ENCODE measurements at places on chromosomes 12 and 14.

DNA sequence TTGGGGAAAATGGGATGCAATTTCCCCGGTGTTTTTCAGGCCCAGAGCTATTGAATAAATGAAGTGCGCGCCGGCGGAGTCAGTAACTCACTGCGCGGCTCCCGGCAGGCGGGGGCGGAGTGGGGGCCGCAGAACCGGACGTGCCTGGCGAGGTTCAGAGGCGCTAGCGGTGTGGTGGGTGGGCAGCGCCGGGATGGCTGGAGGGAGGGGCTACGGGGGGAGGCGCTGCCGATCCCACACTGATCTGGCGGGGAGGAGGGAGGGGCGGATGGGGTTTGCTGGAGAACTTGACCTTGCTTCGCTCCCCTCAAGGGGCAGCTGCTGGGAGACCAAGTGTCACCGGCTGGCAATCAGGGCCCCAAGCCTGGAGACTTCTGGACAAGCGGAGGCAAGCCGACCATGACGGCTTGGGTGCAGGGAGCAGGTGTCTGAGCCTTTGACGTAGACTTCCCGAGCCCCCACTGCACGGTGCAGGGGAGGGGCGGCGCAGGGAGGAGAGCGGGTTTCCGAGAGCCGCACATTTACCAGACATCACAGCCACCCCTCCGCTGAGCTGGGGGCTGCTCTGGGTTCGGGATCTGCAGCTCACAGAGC is 174.1 kb upstream of the RTL1 start:
- peak; percentile 44 for DNase-seq

DNA sequence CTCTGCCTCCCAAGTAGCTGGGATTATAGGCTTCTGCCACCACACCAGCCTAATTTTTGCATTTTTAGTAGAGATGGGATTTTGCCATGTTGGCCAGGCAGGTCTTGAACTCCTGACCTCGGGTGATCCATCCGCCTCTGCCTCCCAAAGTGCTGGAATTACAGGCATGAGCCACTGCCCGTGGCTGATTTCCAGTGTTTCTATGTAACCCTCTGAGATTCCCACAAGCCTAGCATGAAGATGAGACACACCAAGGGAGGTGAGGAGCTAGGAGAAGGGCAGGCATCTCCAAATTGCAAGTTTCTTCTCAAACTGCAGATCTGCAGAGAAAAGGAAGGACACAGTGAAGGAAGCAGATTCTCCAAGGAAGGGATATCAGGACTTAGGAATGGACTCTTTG is 125.0 kb downstream of the CACNA1C start:
- DNase-seq, result no peak

DNA sequence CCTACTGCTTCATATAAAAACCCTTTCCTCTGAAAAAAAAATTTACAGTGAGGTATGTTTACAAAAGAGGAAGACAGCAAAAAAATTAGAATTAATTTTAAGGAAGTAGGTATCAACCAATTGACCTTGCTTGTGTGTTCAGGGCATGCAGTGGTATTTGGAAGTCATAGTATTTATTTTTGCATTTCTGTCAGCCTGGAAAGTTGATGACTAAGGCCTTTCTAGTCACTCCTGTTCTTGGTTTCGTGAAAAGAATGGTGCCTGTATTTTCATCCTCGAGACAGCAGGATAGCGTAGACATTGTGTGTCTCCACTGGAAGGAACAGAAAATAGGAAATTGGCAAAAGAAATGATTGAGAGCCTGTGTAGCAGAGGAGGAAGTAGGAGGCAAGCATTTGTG is 24.5 kb downstream of the SLC16A7 start:
- no peak for DNase-seq

- no peak for DNase-seq
Observed at GRCh38 chr12:110005319-110005973, 6.2 kb downstream of the ANKRD13A start.

DNA sequence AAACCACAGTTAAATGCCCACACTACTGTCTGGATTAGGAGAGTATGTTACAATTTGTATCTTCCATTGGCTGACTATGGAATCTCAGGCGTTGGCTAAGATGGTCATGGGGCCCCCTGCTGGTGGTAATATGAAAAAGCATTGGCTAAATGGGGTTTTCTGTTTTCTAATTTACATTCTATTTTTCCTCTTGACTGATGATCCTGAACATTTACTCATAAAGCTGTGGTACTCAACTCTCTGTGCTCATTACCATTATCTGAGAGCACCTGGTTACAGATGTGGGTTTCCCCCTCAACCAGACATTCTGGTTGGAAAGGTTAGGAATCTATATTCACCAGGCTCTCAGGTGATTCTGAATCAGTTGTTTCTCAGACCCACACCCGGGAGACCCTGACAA is 64.8 kb downstream of the WSCD2 start:
- no peak for DNase-seq

GRCh38 chr12:49693931-49694444 is 13.2 kb downstream of the FMNL3 start:
- DNase-seq, result no peak

GRCh38 chr12:79886917-79887519 is 47.9 kb downstream of the PPP1R12A start:
- DNase-seq, result peak; percentile 5

DNA sequence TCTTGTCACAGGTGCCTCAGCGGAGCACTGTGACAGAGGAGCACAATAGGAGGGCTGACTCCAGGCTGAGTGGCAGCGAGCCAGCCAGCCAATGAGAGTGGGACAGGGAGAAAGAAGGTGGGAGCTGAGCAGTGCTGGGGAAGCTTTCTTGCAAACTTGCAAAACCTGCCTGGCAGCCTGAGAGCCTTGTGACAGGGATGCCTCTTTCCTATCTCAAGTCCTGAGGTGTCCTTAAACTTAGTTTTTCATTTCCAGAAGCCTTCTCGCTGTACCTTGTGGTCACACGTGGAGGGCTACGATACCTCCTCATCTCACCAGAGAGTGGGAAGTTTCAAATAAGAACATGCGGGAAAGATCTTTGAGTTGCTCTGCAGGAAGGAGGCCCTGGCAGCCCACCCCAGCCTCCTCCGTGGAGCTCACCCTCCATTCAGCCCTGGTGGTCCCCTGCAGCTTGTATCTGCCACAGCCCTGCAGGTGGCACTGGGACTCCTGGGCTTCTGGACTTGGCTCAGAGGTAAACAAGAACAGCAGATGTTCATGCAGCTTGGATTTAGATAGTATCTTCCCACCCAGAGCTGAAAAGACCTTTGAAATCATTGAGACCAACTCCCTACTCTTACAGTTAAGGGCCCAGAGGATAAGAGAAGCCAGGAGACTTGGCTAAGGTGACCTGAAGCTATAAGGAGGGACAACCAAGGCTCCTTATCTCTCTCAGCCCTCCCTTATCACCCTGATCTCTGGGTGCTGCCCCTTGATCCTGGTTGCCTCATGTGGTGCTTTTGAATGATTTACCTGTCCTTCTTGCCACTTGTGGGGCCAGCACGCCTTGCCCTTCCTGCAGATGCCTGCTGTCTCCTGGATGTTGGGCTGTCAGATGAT is 153.5 kb upstream of the MAX start:
- peak; percentile 22 for DNase-seq

DNA sequence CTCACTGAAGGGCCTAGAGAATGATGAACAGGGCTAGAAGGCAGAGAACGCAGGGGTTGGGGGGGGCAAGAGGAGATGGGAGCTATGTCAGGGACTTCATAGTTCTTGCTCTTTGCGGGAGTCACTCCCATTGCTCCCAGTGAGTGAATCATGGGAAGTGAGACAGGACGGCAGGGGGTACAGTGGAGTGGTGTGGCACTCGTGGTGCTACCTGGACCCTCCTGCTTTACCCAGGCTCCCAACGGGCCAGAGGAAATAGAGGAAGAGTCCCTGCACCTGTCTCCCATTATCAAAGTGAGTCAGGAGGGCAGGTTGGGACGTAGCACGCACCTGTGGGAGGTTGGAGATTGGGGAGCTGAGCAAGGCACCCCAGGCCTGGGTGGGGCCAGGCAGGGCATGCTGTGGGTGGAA is 1.3 kb upstream of the KRT8 start:
- DNase-seq, result no peak

DNA sequence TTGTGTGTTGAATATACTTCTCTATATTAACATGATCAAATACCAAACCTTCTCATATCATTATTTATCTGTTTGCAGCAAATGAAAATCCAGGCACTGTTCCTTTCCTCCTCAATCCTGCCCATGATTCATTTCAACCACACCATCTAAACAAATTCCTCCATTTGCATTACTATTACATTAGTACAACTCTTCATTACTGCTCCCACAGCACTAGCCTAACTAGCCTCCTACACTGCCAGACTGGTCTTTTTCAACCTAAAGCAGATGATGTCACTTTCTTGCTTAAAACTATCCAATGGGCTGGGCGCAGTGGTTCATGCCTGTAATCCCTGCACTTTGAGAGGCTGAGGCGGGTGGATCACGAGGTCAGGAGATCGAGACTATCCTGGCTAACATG is 117.3 kb upstream of the MYF6 start:
- DNase-seq, result no peak

Data from NCI-H1092 (cell line).